ENCODE measurements at places on chromosomes 3 and 15.

DNA sequence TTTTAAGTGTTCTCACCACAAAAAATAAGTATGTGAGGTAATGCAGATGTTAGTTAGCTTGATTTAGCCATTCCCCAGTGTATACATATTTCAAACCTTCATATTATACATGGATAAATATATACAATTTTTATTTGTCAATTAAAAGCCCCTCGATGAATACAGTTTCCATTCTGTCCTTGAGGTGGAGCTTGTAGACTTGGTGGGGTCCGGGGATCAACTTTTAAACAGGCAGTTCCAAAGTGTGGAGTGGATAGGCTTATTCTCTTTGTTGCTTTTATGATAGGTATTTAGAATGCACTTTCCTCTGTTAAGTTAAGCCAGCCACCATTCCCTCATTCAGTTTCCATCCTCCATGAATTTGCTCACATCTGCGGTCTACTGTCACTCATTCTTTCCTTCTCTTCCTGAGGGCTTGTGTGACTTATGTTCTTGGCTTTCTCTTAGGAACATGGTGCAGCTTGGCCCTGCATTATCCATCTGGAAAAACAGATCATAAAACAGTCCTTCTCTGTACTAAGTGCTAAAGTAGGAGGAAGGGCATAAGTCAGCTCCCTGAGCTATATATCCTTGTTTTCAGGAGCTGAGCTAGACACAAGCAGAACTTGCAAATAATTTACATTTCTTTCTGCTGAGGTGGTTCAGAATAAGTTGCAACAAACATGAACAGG lies 149.1 kb downstream of the NFKBIZ start:
- DNase-seq, result no peak

DNA sequence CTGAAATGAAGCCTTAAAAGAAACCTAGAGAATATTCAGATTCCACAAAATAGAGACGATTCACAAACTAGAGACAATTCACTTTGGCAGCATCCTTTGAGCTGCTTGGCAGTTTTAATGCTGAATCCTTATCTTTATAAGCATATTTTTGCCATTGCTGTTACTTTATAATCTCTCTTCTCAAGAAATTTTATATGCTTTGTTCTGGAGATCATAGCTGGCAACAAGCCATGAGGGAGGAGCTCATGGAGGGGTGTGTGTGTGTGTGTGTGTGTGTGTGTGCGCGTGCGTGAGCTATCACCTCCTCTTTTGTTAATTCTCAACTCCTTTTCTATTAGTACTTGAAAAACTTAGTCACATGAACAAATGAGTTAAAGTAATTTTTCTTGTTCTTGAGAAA lies 495.0 kb upstream of the RGMA start:
- no peak for DNase-seq

DNA sequence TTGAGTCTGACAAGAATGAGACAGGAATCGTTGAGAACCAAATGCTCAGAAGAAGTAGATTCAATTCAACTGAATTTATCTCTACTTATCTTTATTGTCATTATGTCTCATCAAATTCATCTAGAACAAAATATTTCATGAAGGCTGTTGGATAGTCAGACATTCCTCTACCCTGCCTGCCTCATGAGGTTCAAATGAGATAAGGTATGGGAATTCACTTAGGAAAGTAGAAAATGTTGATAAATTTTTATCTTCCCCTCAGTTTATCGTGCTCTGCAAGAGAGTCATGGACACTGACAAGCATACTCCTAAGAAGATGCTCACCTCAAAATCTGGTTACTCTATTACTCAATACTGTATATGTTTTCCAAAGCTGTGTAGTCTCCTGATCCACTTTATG lies 149.7 kb upstream of the CDIN1 start:
- DNase-seq, result no peak

DNA sequence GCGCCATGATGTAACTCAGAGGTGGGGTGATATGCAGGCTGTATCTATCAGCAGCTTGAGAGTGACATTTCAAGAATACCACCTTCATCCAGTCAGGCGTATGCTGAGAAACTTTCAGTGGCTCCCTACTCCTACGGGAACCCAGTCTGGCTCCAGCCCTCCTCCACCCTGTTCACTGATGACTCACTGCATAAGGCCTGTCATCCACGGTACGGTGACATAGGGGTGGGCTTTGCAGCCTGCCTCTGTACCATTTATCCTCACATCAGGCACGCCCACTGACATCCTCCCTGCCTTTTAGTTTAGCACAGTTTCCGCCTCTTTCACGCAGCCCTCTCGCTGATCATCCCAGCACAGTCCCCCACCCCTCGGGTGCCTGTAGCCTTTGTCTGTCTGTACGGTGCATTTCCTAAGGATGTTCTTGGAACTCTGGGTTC lies 11.7 kb downstream of the PXYLP1 start:
- no peak for DNase-seq

DNA sequence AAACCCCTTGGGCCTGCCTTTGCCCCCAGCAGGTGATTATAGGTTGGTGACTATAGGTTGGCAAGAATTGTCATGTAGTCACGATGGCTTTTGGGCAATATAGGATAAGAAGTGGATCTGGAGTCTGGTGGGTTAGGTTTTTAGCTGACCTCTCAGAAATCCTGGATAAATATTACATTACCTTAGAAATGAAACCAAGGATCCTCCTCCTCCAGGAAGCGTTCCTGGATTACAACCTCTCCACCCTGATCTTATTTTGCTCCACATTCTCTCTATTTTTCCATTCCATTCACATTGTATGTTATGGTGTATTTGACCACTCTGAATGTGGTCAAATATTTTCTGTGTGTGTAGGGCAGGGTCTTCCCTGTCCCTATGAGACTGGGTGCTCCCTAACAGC lies 82.3 kb downstream of the SEMA5B start:
- DNase-seq, result no peak

GRCh38 chr3:102511639-102512038 lies 76.8 kb downstream of the ZPLD1 start:
- no peak for DNase-seq

DNA sequence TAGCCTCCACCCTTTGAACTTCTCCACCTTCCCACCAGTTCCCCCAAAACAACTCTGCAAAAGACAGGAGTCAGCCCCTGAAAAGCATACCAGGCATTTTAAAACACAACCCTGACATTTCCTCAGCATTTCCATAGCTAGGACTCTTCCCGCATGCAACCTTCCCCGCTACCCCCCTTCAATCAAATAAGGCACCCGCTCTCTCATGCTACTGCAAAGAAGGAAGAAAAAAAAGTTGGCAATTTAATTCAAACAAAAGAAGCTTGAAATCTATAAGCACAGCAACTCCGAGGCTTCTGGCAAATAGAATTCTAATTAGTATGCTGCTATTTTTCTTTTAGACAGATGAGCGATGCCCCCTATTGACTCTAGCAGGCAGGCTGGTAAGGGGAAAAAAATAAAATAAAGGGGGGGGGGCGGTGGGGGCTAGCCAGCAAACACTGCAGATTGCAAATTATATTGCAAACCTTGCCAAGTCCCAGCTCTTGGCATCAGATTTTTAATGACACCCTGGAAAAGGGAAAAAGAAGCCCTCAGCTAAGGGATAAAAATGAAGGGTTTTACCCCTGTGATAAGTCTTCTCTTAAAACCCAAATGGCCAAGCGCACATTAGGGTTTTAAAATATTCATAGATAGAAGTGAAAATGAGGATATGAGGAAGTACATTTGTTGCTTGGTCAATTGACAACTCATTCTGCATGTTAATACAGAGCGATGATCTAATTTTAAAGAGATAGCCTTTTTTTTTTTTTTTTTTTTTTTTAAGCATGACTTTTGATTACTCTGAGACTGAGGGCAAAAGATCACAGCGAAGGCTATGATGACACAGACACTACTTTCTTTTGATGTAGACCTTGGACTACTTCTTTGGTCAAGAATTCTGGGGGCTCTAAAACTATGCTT lies 255.2 kb downstream of the NR2F2 start:
- no peak for DNase-seq

DNA sequence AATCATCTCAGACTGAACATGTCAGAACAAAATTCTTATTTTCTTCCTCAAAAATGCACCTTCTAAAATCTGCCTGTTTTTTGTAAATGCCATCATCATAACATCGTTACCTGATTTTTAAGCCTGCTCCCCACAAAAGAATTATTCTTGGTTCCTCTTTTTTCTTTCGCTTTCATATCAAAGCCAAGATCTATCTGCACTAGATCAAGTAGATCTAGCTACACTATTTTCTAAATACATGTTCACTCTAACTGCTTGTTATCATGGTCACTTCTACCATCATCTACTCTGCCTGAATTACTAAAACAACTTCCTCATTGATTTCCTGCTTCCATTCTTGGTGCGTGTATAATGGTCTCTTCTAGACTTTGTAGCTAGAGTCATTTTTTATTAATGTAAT lies 217.7 kb downstream of the ARPP21 start:
- no peak for DNase-seq

- no peak for DNase-seq
Measured at GRCh38 chr15:63042877-63043334, 359 bp downstream of the TPM1 start.

DNA sequence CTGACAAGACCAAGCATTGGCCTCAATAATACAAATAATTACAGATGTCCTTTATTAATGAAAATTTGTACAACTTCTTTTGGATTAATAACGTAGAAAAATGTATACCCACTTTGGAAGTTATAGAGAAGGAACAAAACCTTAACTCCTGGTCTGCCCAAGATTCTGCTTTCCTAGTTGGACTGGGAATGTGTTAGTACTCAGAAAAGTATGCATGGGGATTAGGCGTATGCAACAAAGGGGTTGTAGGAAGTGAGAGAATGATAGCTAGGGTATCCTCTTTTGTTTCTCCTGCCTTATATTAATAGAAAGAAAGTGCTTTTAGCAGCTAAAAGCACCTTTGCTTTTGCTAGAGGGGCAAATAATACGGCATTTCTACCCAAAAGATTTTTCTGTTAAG lies 116.2 kb upstream of the LRRFIP2 start:
- no peak for DNase-seq

- no peak for DNase-seq
Measured at GRCh38 chr3:127739347-127740135, 66.8 kb downstream of the ABTB1 start.

- no peak for DNase-seq
Measured at GRCh38 chr3:10994306-10994705, 1.8 kb downstream of the SLC6A1 start.

DNA sequence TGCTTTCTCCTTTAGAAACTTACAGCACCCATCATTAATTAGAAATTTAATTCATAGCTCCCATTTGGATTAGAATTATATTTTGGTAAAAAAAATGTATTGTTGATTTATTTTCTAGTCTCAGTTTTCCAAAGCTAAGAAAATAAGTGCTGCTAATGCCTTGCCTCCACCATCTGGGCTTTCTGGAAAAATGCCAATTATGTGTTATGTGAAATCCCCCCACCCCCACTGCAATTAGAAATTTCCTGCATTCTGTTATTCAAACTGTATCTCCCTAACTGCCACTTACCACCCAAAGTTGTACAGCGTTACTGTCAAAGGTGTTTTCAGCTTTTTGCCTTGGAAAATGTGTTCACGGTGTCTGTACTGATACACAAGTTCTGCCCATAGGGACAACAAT lies 617.2 kb upstream of the UBE2E2 start:
- no peak for DNase-seq

DNA sequence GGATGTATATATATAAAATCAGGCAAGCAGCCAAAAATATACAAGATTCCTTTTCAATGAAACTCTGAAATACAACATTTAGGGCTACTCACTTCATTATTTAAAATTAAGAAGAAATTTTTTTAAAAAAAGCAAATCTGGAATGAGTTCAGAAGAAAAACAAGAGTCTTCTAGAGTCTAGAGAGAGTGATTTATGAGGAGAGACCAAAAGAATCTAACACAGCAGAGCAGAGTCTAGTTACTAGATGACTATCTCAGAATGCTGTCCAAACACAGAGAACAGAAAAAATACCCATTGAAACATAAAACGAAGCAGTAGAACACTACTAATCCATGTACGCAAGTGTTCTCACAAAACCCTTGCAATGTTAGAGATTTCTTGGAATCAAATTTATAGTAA lies 275.2 kb upstream of the CBLB start:
- no peak for DNase-seq

- DNase-seq, result no peak
Measured at GRCh38 chr15:101003706-101004105, 84.5 kb downstream of the LRRK1 start.

GRCh38 chr3:46666453-46666845 lies 27.0 kb downstream of the ALS2CL start:
- no peak for DNase-seq

- peak; percentile 4 for DNase-seq
Measured at GRCh38 chr3:8629151-8630021, 15.2 kb downstream of the SSUH2 start.

DNA sequence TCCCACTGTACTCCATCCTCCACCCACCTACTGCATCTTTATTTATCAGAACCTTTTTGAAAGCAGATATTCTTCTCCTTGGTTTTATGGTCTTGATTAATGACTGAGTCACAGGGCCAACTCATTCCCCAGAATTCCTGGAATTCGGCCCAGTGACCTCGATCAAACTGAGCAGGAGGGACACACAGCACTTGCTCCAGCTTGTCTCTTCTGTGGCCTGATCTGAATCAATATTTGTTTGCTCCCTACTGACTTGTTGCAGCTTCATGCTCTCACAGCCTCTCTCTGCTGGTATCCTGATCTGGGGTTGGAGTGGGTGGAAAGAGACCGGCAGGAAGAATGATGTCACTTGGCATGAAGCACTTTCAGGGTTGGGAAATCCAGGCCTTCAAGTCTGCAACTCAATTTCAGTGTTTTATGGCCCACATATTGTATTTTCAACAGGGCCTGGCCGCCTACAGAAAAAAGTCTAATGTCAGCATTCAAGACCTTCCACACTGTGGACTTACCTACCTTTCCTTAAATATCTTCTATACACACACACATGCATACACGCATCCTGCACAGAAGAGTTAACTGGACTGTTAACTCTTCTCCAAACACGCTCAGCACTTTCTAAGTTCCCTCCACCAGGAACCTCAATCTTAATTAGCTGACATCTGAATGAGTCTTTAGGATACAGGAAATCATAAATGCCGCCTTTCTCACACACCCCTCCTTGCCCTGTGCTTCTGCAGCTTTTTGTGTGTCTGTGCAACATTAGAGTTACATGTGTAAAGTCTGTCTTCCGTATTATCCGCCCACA lies 4.6 kb downstream of the ANXA2 start:
- no peak for DNase-seq

DNA sequence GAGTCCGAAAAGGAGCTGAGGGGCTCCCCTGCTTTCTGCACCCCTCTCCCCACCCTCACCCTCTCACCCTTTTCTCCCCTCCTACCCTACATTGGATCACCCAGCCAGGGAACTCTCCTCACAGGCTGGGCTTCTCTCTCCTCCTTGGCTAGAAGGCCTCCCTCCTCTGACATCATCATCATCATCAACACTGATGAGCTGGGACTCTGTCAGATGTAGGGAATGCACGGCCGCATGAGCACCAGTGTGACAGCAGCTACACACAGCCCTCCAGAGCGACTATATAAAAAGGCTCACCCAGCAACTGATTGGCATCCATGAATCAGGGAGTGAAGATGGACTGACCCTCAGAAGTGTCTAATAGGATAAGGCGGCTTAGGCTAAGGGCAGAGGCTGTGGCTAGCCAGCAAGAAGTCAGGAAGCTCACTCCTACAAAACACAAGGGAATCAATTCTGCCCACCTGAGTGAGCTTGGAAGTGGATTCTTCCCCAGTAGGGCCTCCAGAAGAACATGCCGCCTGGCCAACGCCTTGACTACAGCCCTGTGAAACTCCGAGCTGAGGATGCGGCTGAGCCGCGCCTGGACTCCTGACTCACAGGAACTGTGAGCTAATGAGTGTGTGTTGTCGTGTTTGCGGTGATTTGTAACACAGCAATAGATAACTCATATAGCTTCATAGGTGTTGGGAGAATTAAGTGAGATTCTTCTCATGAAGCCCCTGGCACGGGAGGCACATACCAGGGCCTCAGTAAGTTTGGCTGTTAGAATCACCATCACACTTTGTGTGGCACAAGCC lies 147.6 kb downstream of the FAM43A start:
- DNase-seq, result no peak
